ENCODE measurements at places on chromosomes 4 and X.

DNA sequence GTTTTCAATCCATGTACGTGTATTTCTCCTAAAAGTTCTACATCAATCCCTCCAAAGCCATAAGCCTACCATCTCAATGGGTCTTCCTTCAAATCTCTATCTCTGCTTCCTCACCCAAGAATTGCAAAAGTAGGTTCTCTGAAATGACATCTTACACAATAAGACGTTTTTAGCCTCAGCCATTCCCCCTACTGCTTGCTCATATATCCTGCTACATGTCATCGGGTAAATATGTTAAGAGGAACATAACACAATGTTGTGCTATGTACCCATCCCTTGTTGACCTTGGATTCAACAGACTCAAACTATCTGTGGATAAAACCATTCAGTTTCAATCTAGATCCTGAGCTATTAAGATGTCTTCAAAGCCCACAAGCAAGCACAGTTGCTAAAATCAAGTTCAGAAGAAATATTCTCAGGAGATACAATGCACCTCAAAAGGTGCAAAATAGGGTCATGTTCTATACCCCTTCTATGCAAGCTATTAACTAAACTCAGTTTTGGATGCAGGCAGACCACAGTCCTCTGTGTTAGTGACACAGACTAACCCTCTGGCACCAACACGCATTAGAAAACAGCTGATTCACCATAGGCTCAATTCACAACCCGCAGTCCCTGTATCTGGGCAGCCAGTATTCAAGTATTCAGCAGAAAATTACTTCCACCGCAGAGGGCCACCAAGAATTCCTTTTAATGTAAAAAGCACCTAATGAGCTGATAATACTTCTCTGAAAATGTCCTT lies 56.8 kb downstream of the CD99L2 start:
- DNase-seq, result no peak

DNA sequence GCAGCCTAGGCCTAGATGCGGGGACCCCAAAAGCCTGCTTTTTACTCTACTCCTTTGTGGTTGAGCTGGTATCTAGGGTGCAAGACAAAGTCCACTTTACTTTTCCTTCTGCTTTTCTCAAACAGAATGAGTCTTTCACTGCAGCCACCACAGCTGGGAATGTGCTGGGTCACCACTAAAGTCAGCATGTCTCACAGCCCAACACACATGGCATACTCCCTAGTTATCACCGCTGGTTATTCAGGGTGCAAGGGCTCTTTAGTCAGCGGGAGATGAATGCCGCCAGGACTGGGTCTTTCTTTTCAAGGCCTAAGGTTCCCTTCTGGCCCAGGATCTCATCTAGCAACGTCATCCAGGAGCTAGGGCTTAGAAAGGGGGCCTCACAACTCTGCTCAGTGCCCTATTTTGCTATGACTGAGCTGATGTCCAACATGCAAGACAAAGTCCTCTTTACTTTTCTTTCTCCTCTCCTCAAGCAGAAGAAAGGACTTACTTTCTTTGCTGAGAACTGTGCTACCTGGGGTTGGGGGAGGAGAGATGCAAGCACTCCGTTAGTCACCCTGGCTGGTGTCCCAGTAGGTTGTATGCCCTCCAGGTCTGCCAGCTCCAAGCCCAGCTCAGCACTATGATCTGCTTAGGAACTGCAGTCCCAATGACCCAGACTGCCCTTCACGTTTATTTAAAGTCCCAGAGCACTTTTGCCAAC lies 22.9 kb upstream of the STPG2 start:
- no peak for DNase-seq

- DNase-seq, result no peak
Measured at GRCh38 chr4:114728426-114728825, 129.8 kb downstream of the UGT8 start.

GRCh38 chrX:134670134-134670924 lies 12.1 kb upstream of the PLAC1 start:
- DNase-seq, result no peak

DNA sequence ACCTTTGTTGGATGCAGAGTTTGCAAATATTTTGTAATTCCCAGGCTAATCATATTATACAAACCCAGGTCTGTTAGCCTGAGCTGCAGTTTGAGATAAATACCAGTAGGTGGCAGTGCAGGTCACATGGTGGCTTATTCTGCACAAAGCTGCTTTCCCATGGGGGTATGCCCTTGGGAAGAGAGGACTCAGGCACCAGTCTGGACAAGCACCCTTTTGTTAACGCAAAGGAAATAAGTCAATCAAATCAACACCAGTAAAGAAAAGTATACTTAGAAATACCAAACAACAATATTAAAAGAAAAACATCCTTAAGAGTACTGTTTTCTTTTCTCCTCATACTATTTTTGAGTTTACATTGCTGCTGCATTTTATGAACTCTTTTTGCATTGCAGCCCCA lies 389.0 kb upstream of the ZFP42 start:
- no peak for DNase-seq

DNA sequence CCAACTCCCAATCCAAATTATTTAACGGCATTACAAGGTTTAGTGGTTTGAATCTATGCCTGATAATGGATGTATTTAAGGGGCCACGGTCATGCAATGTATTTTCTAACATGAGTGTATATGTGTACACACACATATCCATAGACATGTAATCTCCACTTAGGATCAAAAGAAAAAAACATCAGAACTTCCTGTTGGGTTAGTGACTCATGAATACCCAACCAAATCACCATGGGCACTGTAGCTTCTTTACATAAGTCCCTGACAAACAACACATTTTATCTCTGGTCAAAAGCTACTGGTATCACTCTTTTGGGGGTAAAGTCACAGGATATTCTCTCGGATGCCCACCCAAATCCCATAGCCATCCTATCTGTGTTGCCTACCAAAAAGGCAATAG lies 36.5 kb upstream of the TFDP3 start:
- no peak for DNase-seq

DNA sequence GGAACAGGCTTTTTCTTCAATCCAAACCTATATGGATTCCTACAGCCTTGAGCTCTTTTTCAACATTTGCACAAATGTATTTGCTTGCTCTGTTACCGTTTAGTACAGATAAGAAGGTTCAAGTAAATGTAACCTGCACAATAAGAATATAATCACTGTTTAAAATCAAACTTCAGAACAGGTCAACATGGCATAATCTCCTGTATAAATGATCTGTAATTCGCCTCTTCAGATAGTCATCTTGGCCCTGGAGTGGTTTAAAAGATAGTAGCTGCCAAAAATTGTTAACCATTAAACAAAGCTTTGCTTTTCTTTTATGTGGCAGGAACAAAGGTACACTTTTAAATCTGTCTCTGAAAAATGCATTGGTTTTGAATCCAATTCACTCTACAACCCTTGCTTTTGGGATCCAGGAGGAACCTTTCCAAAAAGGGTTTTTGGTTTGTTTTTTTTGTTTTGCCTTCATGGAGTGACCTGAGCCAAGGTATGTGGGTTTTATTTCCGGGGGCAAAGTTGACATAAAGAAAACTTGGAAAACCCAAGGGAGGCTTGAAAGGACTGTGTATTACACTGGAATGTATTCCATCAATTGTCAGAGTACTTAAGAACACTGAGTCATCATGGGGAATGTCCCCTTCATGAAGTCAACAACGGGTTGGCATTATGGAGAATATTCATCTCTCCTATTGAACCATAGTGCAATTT lies 210.4 kb upstream of the HCCS start:
- no peak for DNase-seq

- DNase-seq, result no peak
Measured at GRCh38 chr4:183627979-183628588, 30.9 kb downstream of the RWDD4 start.

- no peak for DNase-seq
Measured at GRCh38 chr4:148412460-148412994, 29.7 kb downstream of the NR3C2 start.

DNA sequence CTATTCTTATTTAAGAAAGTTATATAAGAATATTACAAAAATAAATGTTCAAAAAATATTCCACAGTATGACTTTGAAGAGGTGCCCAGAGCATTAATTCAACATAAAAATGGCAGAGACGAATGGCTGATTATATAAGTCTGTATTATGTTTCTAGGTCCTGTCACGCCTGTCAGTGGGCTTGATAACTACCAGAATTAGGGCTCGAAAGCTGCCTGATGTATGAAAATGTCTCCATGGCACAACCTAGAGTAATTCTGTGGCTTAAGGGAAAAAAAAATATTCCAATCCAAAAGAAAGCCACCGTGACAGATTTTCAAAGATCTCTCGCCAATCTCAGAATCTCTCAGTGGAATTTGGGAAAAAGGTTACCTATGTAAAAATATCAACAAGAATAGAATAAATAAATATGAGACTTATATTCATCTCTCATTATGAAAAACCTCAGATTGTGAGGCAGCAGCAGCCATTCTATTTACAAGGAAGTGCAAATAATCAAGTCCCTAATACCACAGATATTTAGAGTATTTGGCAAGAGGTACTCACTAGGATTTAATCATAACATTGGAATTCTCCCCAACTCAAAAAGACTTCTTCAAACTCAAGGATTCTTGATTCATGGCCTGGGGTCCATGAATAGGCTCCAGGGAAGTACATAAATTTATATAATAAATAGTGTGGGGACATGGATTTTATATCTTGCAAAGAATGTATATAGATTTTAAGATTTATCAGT lies 489.1 kb upstream of the INTU start:
- DNase-seq, result no peak

DNA sequence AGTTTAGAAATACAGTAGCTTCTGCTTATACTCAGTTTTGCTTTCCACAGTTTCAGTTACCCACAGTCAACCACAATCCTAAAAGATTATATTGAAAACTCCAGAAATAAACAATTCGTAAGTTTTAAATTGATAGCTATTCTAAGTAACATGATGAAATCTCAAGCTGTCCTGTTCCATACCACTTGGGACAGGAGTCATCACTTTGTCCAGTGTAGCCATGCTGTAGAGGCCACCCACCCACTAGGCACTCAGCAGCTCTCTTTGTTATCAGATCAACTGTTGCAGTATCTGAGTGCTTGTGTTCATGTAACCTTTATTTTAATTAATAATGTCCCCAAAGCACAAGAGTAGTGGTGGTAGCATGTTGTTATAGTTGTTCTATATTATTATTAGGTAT lies 117.5 kb upstream of the IQCM start:
- DNase-seq, result no peak

- no peak for DNase-seq
Measured at GRCh38 chrX:10992110-10992509, 119.0 kb upstream of the HCCS start.

DNA sequence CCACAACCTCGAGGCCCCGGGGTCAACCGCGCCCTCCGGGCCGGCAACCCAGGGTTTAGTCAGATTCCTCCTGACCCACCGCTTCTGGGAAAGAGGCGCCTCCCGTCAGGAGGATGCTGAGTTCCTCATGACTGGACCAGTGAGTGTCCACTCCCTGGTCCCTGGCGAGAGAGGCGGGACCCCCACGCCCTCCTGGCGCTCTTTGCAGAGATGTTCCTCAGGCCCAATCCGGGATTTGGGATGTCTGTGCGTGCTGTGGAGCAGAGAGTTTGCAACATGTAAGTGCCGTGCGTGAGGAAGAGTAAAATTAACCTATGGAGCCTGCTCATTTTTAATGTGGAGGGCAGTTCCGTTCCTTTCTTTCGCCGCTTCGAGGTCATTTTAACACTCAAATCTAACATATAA lies 824 bp upstream of the UGDH start:
- no peak for DNase-seq
